Foreskin keratinocyte (primary cell): ENCODE measurements at places on chromosomes 7 and 10.

DNA sequence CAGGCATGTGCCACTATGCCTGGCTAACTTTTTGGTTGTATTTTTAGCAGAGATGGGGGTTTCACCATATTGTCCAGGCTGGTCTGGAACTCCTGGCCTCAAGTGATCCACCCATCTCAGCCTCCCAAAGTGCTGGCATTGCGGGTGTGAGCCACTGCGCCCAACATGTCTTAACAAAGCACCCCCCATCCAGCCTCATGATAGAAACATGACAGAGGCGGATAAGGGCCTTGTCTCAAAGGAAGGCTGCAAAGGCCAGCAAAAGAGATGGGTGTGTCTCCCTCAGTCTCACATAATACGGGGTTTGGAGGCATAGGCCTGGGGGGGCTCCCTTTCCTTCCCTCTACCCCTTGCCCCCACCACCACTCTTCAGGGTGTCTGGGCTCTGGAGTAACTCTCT, 93.2 kb downstream of the SH3PXD2A start:
- DNase-seq, result peak; percentile 61

DNA sequence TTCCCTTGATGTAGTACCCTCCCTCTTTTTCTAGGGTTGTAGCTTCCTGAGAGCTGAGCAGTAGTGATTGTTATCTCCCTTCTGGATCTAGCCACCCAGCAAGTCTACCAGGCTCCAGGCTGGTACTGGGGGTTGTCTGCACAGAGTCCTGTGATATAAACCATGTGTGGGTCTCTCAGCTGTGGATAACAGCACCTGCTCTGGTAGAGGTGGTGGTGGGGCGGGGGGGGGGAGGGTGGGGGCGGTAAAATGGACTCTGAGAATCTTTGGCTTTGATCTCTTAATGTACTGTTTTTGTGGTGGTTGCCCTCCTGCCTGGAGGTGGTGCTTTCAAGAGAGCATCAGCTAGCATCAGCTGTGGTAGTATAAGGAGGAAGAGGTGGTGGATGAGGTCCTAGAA, 302.0 kb upstream of the CHRM2 start:
- no peak for DNase-seq

- DNase-seq, result no peak
Measured at GRCh38 chr7:65892835-65893234, 20.0 kb downstream of the VKORC1L1 start.

DNA sequence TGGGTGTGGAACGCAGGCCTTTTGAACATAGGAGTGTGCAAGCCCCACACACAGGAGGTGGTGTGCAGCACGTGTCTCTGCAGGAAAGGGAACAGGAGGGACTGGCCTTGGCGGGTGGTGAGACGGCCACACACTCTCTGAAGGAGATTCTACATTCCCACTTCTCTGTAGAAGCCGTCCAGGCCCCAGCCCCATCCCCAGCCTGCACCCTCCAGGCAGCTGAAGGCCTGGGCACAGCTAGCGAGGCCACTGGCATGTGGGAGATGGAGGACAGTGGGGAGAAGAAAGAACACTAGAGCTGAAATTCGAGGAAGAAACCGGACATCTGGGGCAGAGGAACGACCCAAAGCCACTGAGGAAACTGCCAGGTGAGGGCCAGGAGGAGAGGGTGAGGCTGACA, 507.3 kb downstream of the DNAJB6 start:
- DNase-seq, result no peak

- DNase-seq, result no peak
Measured at GRCh38 chr10:60163786-60164185, 225.9 kb downstream of the ANK3 start.

- peak; percentile 67 for DNase-seq
Measured at GRCh38 chr10:9227679-9228365, 1173.3 kb downstream of the GATA3 start.

GRCh38 chr10:72333112-72334015, 21.4 kb downstream of the DNAJB12 start:
- DNase-seq, result no peak

- DNase-seq, result no peak
Measured at GRCh38 chr10:49650724-49651034, 28.8 kb upstream of the C10orf53 start.

- no peak for DNase-seq
Measured at GRCh38 chr10:22321924-22322640, 1.2 kb downstream of the BMI1 start.

DNA sequence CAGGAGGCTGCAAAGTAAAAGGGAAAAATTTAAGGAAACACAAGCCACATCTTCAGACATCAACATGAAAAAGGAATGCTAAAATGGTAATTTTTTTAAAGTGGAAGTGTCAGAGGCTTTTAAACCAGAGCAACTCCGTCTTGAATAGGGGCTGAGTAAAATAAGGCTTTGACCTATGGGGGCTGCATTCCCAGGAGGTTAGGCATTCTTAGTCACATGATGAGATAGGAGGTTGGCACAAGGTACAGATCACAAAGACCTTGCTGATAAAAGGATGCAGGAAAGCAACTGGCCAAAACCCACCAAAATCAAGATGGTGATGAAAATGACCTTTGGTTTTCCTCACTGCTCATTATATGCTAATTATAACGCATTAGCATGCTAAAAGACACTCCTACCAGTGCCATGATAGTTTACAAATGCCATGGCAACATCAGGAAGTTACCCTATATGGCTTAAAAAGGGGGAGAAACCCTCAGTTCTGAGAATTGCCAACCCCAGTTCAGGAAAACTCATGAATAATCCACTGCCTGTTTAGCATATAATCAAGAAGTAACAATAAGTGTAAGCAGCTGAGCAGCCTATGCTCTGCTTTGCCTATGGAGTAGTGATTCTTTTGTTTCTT, 128.3 kb downstream of the SKAP2 start:
- DNase-seq, result no peak

- peak; percentile 2 for DNase-seq
Measured at GRCh38 chr10:130495891-130496636, 359.9 kb downstream of the GLRX3 start.

GRCh38 chr7:111953611-111954010, 252.6 kb downstream of the DOCK4 start:
- peak; percentile 92 for DNase-seq

DNA sequence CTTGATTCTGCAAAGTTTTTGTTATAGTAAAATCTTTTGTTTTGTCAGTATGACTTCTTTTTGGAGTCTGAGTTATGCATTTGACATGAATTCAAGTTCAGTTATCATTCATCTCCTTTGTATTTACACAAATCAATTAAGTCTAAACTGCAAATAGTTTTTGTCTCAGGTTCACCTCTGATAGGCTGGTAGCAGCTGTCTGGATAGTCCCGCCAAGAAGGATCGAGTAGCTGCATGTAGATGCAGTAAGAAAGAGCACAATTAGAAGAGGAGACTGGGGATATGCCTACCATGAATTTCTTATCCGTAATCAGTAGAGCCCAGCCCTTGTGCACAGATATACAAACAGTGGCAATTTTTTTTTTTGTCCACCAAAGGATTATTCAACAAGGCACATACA, 392.5 kb upstream of the ETV1 start:
- no peak for DNase-seq

- no peak for DNase-seq
Measured at GRCh38 chr7:94295850-94296249, 98.8 kb upstream of the COL1A2 start.

DNA sequence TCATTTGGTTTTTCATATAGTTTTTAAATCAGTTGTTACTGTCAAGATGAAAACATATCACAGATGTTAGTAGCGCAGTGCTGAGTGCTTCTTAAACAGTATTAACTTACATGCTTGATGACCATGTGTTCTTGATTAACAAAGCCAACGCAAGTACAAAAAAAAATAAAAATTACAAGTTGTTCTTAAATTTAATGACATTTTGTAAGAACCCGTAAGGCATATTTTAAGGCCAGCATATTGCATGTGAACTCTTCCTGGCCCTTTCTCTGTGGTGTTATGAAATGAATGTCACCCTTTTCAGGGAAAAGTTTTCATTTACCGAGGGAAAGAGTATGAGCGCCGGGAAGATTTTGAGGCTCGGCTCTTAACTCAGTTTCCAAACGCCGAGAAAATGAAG, 140.4 kb upstream of the NPS start:
- no peak for DNase-seq

DNA sequence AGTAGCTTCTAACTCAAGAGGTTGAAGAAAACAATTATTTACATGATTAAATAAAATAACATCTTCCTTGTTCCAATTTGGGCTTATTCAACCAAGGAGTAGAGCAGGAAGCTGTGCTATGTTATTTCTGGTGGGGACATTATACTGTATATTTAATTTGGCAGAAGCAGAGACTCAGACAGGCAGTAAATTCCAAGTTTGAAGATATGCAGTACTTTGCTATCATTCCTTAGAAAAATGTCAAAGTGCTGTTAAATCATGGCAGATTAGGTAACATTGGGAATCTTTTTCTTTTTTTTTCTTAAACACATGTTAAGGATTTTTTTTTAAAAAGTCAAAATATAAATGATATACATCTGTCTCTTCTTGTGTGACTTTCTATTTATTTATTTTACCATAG, 190.1 kb downstream of the SUGCT start:
- no peak for DNase-seq

DNA sequence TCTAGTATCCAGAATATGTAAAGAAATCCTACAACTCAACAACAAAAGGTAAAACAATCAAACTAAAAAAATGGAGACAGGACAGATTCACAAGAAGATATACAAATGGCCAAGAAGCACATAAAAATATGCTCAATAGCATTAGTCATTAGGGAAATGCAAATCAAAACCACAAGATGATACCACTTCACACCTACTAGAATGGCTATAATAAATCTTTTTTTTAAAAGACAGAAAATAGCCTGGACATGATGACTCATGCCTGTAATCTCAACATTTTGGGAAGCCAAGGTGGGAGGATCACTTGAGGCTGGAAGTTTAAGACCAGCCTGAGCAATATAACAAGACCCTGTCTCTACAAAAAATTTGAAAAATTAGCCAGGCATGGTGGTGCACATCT, 27.9 kb upstream of the CHCHD3 start:
- peak; percentile 17 for DNase-seq

GRCh38 chr10:58104351-58104751, 163.3 kb downstream of the IPMK start:
- DNase-seq, result no peak

DNA sequence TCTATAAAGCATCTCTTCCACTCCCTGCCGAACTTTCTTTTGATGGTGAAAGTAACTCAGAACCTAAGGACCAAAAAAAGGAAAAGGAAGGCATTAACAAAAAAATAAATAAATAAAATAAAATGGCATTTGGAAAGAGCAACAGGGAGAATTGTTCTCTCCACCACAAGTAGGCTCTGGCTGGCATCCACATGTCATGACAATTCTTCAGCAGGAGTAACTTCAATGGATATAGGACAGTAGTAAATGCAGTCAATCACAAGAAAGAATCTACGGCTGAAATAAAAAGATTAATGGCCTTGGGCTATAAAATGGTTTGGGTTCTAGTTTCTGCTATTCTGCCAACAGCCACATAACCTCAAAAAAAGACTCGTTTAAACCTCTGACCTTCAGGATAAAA, 23.9 kb downstream of the NCAPG2 start:
- no peak for DNase-seq

- DNase-seq, result peak; percentile 64
Measured at GRCh38 chr7:369476-370258, 79.7 kb downstream of the FOXL3 start.

- DNase-seq, result no peak
Measured at GRCh38 chr7:73700581-73701134, 17.3 kb downstream of the BUD23 start.

- DNase-seq, result no peak
Measured at GRCh38 chr10:83925133-83925532, 214.2 kb upstream of the GHITM start.

- DNase-seq, result no peak
Measured at GRCh38 chr7:82736633-82737032, 293.1 kb upstream of the CACNA2D1 start.

DNA sequence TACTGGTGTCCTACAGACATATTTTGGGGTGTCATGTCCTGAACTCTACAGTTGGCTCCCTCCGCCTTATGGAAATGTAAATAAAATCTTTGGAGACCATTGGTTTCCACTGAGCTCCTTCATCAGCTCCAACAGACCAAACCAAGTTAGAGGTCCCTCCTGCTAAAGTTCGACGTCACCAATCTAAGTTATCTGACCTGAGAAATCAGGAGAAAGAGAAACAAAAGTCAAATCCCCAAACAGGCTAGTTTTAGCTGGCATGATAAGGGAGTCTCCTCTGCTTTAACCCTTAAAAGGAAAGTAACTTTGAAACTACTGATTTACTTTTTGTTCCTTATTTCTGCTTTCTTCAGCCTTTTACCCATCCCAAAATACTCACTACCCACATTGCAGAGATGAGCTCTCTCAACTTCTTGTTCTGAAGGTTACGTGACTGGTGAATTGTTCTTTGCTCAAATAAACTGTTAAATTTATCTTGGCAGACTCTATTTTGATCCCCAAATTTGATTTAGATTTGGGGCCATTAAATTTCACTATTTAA, 39.9 kb downstream of the AVL9 start:
- no peak for DNase-seq

DNA sequence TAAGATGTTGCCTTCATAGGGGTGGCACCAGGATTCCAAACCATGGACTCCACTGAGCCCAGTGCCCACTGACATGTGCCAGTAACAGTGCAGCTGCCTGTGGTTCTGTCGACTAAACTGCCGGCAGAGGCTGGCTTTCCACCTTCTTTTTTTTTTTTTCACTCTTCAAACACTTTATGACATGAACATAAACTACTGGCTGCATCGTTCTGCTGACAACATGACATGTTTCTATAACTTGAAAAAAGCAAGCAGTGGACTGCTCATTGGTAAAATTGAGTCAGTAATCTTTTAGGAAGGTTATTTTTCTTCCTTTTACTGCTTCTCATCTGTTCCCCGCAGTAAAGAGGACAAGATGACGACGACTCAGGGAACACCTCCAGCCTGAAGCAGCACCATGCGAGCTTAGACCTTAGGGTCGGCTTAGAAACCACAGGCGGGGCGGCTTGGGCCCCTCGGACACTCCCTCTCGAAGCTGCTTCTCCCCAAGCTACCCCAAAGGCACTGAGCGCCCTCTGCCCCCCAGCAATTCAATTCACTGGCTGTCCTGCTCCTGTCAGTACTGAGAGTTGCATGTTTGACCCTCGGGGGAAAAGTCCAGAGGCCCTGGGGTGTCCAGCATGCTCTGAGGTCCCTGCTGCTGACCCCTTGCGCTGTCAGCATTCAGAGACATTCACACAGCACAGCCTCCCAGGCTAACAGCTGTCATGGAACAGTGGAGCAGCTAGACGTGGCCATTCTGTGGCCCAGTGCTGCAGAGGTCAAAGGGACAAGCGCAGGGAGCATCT, 112.5 kb downstream of the EGFR start:
- DNase-seq, result no peak

DNA sequence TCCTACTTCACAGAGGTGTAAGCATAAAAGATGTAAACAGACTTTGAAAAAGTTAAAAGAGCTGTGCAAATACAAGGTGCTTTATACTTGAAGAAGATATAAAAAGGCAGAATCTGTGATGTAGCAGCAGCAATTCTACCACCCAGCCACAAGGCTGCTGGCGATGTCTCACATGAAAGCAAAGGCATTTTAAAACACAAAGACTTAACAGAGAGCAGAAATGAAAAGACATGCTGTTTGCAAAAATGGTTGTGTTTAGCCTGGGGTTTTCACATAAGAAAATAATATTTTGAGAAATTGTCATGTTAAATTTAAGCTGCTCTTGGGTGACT, 85.5 kb upstream of the ZNF800 start:
- no peak for DNase-seq
